GM04503 (cell line): ENCODE measurements at places on chromosomes 7 and 10.

- no peak for DNase-seq
Observed at GRCh38 chr7:1572111-1572822, 2.4 kb upstream of the PSMG3 start.

DNA sequence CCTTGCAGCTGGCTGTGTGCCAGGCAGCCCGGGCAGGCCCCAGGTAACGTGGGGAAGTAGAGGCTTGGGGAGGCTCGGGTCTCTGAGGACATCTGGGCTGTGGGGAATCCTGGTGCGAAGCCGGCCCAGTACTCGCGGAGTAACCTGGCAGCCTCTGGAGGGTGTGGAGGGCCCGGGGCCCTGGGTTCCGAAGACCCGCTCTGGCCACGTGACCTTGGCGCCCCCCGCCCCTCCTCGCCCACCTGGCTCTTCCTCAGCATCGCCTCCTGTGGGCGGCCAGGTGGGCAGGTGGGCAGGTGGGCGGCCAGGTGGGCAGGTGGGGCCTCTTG lies 143.1 kb downstream of the WDR37 start:
- no peak for DNase-seq

- no peak for DNase-seq
Observed at GRCh38 chr10:1202343-1202742, 146.2 kb downstream of the WDR37 start.

DNA sequence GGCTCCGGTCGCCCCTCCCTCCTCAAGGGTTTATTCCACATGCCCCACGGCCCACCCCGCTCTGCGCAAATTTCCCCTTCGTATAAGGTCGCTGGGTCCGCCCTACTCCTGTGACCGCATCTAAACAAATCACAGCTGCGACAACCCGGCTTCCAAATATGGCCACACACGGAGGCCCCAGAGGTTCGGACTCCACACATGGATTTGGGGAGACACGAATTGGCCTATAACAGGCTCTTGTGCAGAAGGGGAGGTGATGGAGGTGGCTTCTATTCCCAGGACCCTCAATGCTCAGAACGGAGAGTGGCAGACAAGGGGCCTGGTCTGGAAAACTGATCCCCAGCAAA lies 90.1 kb downstream of the FOXL3 start:
- DNase-seq: no peak

- no peak for DNase-seq
Observed at GRCh38 chr7:44673771-44674170, 67.3 kb downstream of the OGDH start.

DNA sequence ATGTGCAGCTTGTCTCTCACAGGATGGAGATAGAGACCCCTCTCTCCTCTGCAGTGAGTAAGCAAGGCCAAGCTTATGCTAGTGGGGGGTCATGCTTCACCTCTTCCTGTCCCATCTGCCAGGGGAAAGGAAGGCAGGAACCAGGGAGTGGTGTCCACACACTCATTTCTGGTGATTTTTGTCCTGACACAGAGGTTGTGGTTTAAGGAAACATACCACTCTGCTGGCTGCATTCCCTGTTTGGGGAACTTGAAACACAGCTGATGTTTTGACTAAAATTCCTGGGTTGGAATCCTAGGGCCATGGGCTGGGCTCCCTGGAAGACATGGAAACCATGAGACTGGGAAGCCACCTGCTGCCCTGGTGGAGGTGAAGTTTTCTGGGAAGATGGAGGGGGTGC lies 21.4 kb downstream of the C10orf120 start:
- DNase-seq: no peak

DNA sequence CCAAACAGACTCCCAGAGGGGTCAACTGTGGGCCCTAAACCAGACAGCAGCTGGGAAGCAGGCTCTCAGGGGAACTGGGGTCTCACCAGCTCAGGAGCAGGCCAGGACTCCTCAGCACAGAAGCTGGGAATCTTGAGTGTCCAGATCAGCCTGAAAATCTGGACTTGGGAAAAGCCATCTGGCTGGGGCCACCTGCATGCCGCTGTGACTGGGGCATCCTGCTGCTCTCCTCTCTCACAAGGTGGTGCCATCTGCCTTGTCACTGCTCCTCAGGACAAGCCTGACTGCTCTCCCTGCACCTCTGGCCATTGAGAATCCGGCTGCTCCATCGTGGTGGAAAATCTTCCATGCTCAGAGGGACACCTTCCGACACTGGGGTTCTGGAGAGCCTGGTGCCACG lies 141.4 kb downstream of the PLPP4 start:
- DNase-seq: no peak

- peak; percentile 27 for DNase-seq
Observed at GRCh38 chr10:14513123-14513522, 182.4 kb upstream of the FRMD4A start.

DNA sequence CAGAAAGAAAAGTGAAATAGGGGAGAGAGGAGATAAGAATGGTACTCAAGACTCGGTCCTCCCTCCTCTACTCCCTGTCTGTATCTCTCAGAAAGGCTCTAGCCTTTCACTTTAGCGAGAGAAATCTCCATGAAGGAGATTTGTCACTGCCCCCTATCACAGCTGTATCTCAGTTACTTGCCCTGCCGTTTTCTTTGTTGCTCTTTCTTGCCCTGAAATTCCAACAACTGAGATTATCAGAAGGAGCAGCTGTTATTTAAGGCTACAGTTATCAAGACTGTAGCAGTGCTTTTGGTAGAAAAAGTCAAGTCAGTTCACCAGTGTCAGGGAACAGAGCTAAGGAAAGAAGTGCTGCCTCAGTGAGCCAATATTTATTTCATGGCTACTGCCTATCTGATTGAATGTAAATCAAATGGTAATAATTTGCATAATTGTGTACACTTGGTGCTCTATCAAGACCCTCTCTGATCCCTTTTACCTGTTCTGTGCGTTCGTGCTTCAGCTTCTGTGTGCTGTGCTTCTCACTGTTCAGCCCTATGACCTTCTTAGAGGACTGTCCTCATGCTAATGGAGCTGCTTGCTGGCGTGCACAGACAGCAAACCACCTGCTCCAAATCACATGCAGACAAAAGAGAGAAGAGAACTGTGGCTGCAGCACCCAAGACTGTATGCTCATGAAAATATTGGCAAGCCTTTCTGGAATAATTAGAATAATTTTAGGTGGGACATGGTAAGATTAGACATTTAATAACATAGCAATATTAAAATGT lies 180.2 kb upstream of the FAM3C start:
- no peak for DNase-seq

DNA sequence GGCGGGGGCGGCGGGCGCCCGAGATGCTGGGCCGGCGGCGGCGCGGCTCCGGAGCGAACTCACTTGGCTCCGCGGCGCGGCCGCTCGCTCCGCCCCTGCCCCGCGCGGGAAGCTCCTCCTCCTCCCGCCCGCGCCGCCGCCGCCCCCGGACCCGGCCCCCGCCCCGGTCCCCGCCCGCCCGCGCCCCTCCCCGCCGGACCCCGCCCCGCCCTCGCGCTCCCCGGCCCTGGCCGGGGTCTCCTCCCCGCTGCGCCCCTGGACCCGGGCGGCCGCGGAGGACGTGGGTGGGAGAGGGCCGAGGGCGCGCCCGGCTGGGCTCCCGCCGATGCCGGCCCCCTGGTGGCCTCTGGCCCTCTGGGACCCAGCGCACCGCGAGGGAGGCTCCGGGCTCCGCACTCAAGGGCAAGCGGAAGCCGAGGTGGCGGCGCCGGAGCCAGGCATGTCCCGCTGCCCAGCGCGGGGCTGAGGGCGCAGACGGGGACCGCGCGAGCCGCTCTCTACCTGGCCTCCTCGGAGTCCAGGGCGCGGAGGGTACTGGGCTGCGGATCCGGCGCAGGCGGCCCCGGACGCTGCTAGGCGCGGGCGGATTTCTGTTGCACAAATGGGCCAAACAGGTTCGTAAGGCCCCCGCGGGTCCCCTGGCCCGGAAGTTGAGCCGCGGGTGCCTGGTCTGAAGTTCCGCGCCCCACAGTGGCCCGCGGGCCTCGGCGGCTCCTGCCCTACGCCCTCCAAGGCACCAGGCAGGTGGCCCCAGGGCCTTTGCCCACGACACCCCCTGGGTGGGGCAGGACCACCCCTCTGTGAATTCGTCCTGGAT lies at the start of gene TCERG1L:
Gene TCERG1L, minus strand, starts transcription at position 61 of the 817 bp plus-strand sequence. CDS start 86 bp downstream, outside the sequence.
- DNase-seq: no peak

DNA sequence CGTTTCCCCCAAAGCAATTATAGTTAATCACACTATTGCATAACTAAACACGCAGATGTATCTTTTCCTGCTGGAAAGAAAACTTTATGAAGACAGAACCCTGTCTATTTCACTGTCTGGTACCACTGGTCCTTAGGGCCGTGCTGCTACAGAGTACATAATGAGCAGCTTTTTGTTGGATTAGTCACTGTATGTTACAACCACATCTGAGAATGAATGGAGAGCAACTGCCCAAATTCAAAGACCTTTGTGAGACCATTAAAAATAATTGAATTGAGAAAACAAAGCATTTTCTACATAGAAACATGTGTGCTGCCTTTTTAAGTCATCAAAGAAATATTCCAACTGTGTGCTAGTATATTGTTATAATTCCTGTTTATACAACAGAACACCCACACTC lies 111.3 kb upstream of the SORCS1 start:
- no peak for DNase-seq
